Effector CD8-positive, alpha-beta T cell (primary cell): ENCODE measurements at places on chromosomes 3 and 15.

- DNase-seq: no peak
These were observed 29.9 kb downstream of the CGNL1 start for GRCh38 chr15:57406062-57406772.

DNA sequence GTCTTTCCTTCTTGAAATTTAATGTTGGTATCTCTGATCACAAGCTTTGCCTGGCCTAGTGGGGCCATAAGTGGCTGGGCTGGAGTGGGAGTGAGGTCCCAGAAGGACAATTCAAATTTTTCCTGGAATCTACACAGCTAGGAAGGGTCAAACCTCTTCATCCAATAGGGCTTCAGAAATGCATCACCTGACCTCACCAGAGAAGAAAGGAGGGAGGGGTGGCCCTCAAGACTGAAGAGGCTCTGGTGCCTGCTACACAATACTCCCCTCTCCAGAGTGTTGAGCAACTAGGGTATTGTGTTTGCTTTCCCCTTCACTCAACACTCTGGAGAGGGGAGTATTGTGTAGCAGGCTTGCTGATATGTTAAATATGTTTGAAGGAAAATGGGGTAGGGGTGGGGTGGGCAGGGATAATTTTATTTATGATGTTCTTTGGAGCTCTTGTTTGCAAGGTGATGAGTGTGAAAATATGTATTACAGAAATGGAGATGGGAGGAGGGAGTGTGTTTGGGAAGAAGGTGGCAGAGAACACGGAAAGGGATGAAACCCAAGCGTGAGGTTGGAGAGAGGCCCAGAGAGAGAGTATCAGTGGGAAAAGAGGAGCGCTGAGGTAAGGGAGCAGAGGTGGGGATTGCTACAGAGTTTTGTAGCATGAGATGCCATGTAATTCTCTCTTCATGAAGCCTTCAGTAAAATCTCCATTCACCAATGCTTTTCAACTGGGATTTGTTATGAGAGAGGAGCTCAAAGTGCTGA, 5.7 kb upstream of the KLHL24 start:
- DNase-seq: no peak

DNA sequence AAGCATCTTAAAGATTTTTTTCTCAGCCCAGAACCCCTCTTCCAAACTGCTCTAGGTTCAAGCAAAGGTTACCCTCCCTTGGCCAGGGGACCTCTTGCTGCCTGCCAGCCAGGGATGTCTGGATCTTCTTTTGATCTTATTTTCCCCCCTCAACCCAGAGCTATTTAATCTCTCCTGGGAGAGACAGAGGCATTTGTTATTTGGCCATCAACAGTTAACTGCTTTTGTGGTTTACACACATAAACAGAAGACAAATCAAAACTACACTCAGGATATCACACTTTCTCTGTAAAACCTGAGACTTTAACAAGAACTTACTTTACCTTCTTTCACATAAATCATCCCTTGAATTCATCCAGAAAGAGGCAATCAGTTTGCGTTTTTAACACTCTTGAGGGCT, 272.5 kb downstream of the THSD4 start:
- no peak for DNase-seq

- DNase-seq: no peak
These were observed 335.3 kb upstream of the NECTIN3 start for GRCh38 chr3:110736332-110736731.

- no peak for DNase-seq
These were observed 47.6 kb downstream of the IL16 start for GRCh38 chr15:81244306-81244705.

- DNase-seq: no peak
These were observed 47.0 kb upstream of the SNRPA1 start for GRCh38 chr15:101342056-101342455.

GRCh38 chr3:159904455-159904854, 84.2 kb upstream of the IL12A start:
- no peak for DNase-seq

DNA sequence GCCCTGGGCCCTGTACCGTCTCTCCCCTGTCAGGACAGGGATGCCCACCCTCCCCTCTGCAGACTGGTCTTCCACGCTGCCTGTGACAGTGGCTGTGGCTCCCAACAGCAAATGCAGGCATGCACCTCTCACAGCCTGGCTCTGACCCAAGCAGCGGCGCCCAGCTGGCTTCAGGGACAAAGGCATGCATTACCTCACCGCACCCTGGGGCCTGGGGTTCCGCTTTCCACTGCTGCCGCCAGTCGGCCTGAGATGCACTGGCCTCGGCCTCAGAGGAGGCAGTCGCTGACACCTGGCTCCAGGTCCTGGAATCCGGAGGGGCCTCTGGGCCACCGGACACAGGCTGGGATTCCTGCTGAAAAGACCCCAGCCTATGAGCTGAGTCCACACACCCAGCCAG, 70.3 kb downstream of the SCN5A start:
- no peak for DNase-seq

DNA sequence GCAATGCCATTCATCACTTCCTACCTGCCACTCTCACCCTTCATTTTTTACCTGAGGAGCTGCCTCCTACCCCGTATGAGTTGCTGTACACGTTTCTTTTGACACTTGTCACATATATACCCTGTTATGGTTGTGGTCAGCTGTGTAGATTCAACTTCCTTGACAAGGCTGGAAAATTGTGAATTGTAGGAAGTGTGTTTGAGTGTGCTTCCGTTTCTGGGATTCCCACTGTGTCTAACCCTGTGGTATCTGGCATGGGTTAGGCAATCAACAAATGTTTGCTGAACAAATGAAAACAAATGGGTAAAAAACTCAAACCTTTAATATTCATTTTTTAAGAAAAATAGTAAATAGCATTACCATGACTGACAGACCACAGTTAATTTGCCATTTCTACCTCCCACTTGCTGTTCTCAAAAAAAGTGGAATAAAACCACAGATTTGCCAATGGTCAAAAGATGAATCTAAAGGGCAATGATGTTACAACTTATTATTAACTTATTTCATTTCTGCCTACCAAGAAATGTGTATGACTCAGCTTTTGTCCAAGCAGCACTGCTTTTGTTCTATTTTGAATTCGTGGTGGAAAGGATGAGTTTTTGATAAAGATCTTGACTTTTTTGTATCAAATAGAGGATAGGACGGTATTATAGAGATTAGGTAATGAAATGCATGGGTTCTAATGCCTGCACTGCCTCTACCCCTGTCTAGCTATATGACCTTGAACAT, 404.6 kb downstream of the LPP start:
- no peak for DNase-seq

GRCh38 chr3:172643506-172644179, 67.2 kb downstream of the NCEH1 start:
- DNase-seq: no peak

- no peak for DNase-seq
These were observed 118.0 kb downstream of the ABI3BP start for GRCh38 chr3:100875239-100875638.

DNA sequence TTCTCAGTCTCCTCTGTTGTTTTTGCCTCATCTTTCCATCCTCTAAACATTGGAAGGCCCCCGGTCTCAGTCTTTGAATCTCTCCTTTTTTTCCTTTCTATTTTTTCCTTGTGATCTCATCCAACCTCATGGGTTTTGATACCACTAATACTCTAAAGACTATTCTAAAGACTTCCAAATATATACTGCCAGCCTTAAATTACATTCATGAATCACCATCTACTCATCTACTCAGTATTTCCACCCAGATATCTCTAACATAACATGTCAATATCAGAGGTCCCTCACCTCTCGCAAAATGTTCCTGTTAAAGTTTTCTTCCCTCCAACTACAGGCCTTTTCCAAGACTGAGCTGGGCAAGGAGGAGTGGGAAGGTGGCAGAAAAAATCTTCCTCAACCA, 282.5 kb upstream of the TTC14 start:
- no peak for DNase-seq

- no peak for DNase-seq
These were observed 18.0 kb downstream of the SPICE1 start for GRCh38 chr3:113496924-113497323.

GRCh38 chr3:157136647-157137387, 23.1 kb downstream of the CCNL1 start:
- DNase-seq: no peak

DNA sequence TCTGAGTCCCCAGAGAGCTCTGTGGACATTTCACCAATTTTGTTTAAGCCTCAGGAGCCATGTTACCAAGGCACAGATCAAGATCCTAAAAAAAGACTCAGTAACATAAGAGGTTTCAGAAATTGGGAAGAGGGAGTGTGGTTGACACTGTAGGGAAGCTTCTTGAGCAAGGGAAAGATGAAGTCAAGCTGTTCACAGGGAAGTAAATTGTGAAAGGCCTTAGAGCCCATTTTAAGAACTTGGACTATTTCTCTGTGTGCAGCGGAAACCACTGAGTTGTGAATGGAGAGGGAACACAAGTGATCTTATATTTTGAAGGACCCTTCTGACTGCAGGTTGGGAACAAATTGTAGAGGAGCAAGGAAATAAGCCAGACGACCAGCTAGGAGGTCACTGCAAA, 18.7 kb downstream of the BCL2A1 start:
- no peak for DNase-seq

- no peak for DNase-seq
These were observed 423 bp upstream of the HACD3 start for GRCh38 chr15:65529762-65530317.

DNA sequence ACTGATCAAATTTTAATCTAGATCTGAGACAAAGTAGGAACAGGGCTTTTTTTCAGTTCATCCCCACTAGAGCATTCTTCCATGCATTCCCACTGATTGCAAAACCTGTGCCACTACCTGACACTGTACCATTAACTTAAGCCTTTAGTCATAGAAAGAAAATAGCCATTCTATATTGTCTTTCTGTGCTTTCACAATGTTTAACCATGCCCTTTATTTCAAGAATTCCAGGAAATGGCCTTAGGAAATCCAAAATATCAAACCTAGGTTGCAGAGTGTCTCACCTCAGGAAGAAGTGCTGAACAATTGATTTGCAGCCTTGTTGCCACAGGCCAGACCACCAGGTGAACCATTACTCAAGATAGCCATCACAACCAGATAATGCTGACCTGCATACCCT, 56.2 kb upstream of the TGFBR2 start:
- DNase-seq: no peak

DNA sequence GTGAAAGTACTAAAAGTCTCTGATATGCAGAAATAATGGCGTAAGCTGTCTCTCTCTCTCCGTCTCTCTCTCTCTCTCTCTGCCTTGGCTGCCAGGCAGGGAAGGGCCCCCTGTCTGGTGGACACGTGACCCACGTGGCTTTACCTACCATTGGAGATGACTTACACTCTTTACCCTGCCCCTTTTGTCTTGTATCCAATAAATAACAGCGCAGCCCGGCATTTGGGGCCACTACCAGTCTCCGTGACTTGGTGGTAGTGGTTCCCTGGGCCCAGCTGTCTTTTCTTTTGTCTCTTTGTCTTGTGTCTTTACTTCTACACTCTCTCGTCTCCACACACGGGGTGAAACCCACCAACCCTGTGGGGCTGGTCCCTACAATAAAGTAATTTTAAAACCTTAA, 12.2 kb upstream of the TMEM40 start:
- no peak for DNase-seq

- no peak for DNase-seq
These were observed 70.5 kb upstream of the KLHL25 start for GRCh38 chr15:85865070-85865684.

DNA sequence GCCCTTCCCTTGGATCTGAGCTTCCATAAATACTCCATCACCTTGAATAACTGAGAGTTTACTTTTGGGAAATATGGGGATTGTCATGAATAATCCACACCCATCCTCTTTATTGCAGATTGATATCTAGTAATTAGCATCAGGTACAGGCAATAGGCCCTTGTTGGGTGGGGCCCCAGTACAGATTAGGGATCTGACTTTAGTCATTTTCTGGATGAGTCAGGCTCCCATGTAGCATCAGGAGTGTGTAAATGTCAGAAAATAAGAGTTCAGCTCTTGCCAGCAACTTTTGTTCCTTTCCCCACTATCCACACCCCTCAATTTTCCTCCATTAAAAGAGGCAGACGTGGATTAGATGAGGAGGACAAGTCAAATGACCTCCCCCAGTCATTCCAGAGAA, 17.7 kb upstream of the SNRK start:
- DNase-seq: no peak

- DNase-seq: no peak
These were observed 50.1 kb downstream of the DLG1 start for GRCh38 chr3:197248341-197248740.

DNA sequence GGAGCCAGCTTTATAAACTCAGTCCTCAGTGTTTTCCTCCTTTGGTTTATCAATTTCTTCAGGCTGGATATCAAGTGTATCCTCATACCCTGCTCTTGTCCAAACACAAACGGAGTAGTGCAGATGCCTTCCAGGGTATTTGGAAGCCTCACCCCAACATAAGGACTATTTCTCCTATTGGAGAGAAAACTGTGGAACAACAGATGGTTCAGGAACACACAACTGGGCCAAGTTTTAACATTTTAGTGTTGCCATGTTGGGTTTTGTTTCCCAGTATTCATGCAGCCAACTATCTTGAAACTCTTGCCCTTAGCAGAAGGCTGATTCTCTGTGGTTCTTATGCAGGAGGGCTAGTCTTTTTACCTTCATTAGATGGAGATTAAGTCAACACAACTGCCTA, 398.1 kb downstream of the GABRB3 start:
- DNase-seq: no peak

GRCh38 chr3:50599716-50600118, 11.9 kb downstream of the CISH start:
- no peak for DNase-seq

DNA sequence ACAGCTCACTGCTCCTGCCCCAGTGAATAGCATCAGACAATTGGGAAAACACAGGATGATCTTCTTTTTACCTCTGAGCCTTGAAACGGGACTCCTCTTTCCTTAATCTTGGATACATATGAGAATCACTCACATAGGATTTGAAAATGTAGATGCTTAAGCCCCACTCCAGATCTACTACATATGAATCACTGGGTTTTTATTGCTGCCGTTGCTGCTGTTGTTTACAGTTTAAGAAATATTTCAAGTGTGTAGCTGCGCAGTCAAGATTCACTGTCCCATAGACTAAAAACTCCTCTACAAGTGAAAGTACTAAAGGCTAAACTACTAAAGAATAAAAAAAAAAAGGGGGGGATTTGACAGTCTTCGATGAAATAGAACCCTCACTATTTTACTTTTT, 765.9 kb downstream of the NTRK3 start:
- no peak for DNase-seq

- no peak for DNase-seq
These were observed 72.4 kb upstream of the BBX start for GRCh38 chr3:107450254-107450893.
